ENCODE measurements at places on chromosomes 4 and X. TPM values are rescaled to one million over a fixed set of nuclear protein-coding genes. Genes with fewer than 3 reads are reported as not detected.

Gene HTRA3
- not detected for total RNA-seq

Gene EXOC1L
- not detected for total RNA-seq

Gene PABPC1L2A
- total RNA-seq, result not detected

Gene CLGN
- 10.7 TPM for total RNA-seq

Gene ETDB
- total RNA-seq, result not detected

Gene PNPLA4
- 45.1 TPM for total RNA-seq

Gene EREG
- 34.0 TPM for total RNA-seq

Gene ELMOD2
- 45.0 TPM for total RNA-seq

Gene CHST7
- 1.2 TPM for total RNA-seq

Gene ADH5
- total RNA-seq, result 110 TPM

Gene GAGE12F
- total RNA-seq, result not detected

Gene NUDT10
- not detected for total RNA-seq

Gene GSX2
- not detected for total RNA-seq

Measured in MCF 10A (cell line).